ENCODE measurements at places on chromosomes 11 and 22. TPM values are rescaled to one million over a fixed set of nuclear protein-coding genes. Genes with fewer than 3 reads are reported as not detected.

- peak; percentile 60 for DNase-seq
Observed at GRCh38 chr11:85694385-85694980, 8.5 kb upstream of the CCDC89 start.

DNA sequence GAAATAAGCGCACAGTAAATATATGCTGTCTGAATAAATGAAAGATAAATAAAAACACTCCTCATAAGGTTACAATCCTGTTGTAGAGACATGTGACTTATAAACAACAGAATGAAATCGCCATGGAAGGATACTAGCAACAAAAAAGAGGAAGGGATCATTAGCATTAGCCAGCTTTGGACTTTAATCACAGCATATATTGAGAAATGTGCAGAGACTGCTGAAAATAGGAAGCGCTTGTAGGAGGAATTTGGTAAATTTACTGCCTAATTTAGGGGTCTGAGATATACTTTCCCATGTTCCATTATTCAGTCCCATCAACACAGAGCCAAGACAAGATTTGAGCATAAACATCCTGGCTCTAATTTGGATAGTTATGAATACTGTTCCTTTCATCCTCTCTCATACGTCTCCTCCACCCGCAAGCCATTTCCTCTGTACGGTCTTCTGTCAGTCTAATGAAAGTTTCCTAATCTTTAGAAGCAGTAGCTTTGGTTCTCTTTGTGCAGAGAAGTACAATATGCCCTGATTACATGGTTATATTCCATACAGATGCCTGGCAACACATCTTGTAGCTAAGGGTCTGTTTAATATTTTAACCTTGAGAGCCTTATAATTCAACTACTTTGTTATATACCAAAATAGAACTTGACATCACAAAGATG, 37.1 kb upstream of the AKIP1 start:
- no peak for DNase-seq

DNA sequence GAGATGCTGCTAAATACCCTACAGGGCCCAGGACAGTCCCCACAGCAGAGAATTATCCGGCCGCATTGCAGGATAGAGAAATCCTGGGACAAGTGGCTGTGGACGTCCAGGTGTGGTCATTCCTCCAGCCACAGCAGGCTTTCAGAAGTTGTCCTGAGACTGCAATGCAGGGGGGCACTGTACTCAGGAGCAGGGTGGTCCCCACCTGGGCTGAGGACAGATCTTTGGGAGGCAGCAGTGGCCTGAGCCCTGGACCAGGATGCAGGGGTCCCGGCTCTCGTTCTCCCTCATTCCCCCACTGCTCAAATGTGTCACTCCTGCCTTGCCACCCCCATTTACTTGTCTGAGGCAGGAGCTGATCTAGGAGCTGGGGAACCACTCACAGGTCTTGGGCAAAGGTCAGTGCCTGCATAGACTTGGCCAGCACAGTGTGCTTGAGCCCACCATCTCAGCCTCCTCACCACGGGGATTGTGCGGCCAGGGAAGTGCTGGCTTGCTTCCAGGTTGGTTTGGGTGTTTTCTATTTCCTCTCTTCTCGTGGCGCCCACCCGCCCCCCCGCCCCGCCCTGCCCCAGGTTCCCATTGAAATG, 15.3 kb downstream of the LINC01488 start:
- DNase-seq = no peak

GRCh38 chr11:90204832-90205646, 17.8 kb downstream of the CHORDC1 start:
- DNase-seq = peak; percentile 47

GRCh38 chr11:67347964-67348749, 5.2 kb downstream of the POLD4 start:
- no peak for DNase-seq

GRCh38 chr11:116132273-116132978, 628.2 kb upstream of the CADM1 start:
- no peak for DNase-seq

- peak; percentile 58 for DNase-seq
Observed at GRCh38 chr11:65884716-65885092, 3.6 kb downstream of the FIBP start.

GRCh38 chr11:129680907-129681306, 134.7 kb upstream of the TMEM45B start:
- DNase-seq = no peak

DNA sequence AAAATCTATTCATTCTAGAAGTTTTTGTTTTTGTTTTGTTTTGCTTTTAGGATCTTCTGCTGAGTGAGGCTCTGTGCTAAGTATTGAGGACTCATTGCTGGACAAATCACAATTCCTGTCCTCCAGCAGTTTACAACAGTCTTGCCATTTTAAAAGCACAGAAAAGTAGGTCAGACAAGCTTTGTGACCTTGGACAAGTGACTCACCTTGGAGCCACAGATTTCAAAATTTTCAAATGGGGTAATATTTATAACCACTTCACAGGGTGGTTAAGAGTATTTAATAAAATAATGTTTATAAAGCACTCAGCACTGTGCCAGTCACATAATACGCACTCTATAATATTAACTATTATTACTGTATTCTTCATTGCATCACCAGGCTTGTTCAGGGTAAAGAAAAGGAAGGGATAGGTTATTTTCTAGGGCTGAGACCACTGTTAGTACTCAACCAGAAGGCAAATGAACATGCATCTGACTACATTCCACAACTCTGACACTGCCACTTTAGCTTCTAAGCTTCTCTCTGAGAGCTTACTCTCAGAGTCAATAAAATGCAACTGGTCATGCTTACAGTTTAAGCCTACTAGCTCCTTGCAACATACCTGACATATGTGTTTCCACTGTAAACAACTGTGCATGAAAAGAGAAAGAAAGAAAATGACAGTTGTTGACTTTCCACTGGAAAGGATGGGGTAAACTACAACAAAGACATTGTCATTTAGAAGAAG, 63.2 kb upstream of the FIBIN start:
- peak; percentile 67 for DNase-seq

DNA sequence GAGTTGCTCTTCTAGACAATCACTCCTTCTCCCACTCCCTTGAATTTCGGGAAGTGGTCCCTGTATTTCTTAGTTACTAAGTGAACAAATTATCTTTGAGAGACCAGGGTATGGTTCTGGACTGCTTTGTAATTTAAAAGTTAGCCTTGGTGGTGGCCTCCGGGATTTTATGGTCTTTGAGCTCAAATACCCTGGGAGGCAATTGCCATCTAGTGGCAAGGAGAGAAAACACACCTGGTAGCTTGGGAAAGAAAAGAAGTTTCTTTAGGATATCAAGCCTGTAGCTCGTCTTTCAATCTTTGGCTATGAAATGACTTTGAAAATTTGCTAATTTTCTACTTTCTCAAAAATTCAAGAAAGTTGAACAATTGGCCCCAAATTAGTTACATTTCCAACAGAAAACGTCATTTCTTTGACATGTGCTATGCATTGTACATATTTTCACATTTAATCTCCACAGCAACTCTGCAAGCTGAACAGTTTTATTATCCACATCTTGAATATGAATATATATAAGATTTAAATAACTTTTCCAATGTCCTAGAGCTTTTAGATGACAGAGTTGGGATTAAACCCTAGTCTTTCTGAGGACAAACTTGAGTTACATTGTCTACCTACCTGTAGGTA, 39.1 kb downstream of the MMP27 start:
- DNase-seq = peak; percentile 46

- no peak for DNase-seq
Observed at GRCh38 chr11:30431127-30431814, 108.4 kb downstream of the ARL14EP start.

DNA sequence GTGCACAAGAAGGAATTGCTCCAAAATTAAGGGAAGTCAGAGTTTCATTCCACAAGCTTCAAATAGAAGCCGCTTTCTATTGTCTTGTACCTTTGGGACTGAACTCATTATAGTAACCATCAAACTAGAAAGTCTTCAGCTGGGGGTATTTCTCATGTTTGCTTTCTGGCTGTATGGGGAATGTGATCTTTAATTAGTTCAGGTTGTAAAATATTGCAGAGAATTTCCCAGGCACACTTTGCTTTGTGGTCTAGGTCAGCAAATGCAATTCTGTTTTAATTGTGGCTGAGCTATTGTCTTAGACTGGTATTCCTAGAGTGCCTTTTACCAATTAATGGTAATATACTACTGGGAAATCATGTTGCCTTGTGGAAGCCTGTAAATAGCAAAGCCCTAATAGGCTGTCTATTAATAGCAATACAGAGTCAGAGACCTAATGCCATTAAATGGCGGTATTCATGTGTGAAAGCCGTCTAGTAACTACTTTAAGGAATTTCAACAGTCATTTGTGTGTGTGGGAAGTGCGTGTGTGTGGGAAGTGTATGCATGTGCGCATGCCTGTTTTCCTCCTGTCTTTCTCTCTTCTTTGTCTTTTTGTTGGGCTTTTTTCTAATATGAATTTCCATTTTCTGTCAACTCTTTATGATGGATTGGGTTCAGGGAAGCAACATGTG, 276.6 kb downstream of the FAT3 start:
- no peak for DNase-seq

DNA sequence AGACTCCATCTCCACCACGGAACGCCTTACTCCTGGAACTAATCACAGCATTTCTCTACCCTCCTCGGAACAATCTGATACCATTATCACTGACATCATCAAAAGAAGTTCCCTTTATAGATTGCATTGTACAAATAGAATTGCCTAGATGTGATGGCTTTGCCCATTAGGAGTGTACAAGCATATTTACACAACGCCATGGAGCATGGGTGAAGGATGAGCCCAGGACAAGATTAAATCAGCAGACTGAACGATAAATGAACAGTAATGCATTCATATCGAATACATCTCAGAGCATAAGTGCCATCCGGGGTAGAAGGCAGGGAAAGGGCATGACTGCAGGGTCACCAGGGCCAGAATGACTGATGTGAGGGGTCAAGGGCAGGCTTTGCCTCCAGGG, 57.3 kb downstream of the KIRREL3 start:
- DNase-seq = no peak

DNA sequence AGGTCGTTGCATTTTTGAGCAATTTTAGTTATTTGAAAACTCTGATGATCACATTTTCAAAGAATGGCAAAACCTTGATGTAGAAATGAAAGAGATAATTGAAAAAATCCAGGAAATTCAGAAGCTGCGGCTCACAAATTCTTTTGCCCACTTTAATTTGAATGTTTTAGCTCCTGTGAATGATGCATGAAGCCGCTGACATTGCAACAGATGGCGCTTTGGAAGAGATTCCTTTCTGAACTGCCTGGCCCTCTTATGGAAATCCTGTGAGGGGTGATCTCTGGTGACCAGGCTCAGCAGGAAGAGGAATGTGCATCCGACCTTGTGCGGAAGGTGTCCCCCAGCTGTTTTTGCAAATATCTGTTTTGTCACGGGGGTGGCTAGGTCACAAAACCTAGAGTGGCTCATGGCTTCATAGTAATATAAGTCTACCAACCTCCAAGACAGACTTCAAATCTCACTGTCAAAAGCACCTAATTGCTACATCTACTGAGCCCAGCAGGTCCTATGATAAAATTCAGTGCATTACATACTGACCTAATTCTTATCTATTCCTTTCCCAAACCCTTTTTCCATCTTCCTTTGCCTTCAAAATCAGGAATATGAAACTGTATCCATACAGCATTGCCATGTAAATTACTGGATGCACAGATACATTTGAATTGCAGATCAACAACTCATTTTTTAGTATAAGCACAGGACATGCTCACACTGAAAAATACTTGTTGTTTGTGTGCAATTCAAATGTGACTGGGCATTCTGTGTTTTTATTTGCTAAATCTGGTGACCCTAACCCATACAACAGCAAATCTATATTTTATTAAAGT, 412.7 kb downstream of the ETS1 start:
- peak; percentile 53 for DNase-seq

GRCh38 chr11:76208438-76209374, 2.4 kb upstream of the WNT11 start:
- DNase-seq = no peak

GRCh38 chr11:40323241-40323640, 1136.2 kb downstream of the LRRC4C start:
- DNase-seq = no peak

DNA sequence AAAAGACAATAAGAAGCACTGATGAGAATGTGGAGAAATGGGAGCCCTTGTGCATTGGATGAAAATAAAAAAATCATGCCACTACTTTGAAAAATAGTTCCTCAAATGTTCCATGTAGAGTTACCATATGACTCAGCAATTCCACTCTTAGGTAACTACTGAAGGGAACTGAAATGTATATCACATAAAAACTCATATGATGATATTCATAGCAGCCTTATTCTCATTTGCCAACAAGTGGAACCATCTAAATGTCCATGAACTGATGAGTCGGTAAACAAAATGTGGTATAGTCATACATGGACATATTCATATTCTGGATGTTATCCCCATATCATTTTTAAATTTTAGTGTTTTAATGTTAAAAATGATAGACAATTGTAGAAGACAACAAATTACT, 3.5 kb downstream of the KRTAP5-9 start:
- no peak for DNase-seq

DNA sequence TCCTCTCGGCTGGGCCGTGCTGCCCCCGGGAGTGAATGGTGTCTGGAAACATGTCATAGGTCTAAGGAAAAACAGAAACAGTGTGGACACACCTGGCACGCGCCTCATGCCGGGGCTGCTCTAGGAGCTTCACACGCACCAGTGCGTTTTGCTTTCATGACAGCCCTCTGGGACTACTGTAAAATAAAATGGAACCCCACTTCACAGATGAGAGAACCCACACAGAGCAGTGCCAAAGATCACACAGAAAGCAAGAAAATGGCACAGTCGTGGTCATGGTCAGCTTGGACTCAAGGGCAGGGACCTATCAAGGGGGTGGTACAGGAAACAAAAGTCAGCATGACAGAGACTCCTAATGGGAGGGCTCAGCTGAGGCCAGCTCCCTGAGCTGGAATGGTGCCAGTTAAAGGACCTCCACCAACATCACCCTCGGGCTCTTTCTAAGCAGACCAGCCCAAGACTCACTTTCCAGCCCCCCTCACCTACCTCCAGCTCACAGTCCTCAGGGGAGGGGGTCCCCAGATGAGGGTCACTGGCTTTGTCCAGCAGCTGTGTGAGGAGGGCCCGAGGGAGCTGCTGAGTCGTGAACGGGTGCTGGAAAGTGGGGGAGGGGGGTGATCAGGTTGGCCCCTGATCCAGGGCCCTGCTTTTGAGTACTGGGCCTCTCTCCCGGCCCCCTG, 3.3 kb downstream of the MAP4K2 start:
- DNase-seq = no peak

TRPM5 gene
- not detected for total RNA-seq

SLC22A9 gene
- not detected for total RNA-seq

SHANK2 gene
- total RNA-seq = 1.6 TPM

SCGB2A2 gene
- not detected for total RNA-seq

FGF4 gene
- not detected for total RNA-seq

FAM180B gene
- not detected for total RNA-seq
